Occipital lobe (tissue), 3 donors: ENCODE measurements at places on chromosomes 5 and 9.

- no peak for DNase-seq
Measured at GRCh38 chr9:32906213-32906612, 95.2 kb downstream of the APTX start.

GRCh38 chr5:25119650-25120049, 474.9 kb upstream of the CDH10 start:
- DNase-seq, result no peak

DNA sequence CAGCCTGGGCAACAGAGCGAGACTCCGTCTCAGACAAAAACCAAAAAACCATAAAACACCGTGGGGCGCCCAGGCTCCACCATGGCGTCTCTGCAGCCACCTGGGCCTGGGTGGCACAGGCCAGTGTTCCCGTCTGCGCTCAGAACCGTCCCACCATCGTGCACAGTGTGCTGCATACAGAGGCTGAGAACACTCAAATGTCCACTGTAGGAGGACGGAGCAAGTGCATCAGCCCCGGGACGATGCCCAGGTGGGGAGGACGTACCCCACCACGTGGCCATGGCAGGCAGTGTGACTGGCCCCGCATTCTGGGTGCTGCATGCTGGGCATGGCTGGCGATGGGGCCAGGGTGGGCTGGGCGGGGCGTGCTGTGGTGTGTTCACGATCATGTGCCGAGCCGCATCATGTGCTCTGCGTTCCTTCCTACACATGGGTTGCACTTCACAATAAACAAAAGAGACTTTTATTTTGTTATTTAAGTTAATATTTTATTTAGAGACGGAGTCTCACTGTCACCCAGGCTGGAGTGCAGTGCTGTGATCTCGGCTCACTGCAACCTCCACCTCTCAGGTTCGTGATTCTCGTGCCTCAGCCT, 37.8 kb downstream of the EXD3 start:
- no peak for DNase-seq

GRCh38 chr5:9498541-9499497, 47.1 kb downstream of the SEMA5A start:
- DNase-seq, result no peak

DNA sequence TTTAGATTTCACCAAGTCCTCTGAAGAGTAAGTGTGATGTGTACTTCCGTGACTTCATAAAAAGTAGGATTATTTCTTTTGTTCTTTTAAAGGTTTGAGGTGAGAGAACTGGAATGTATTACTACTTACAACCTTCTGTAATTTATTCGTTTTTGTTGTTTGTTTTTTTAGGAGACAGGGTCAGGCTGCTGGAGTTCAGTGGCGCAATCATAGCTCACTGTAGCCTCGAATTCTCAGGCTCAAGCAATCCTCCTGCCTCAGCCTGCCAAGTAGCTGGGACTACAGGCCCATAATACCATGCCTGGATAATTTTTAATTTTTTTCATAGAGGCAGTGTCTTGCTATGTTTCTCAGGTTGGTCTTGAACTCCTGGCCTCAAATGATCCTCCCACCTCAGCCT, 68.3 kb upstream of the RETREG1 start:
- DNase-seq, result no peak

GRCh38 chr5:8508231-8508630, 639.3 kb downstream of the MTRR start:
- no peak for DNase-seq

- no peak for DNase-seq
Measured at GRCh38 chr9:121626012-121626411, 25.4 kb upstream of the DAB2IP start.

DNA sequence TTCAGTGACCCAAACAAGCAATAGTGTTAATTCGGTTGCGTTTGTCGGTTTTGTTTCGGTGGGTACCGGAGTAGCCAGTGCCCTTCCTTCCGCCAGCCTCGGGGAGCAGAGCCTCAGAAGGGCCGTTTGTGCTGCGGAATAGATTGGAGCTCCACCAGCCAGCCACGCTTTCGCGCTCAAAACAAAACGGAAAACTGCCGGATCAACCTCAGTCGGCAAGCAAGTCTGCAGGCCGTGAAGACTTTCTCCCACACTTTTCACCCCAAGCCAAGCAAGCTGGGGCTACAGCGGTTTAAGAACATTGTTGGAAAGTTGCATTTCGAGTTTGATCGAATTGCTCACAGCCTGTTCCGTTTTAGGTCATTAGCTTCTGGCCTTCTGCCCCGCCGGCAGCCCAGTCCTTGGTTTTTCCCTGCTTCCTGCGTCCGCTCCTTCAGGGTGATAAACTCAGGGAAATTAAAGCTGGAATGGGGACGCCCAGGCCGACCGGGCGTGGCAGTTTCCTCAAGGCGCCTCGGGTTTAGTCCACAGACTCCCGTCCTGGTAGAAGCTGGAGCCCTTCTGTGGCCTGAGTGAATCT, 803 bp upstream of the CCNO start:
- no peak for DNase-seq

- no peak for DNase-seq
Measured at GRCh38 chr5:78291687-78292086, 2.8 kb downstream of the AP3B1 start.

GRCh38 chr5:133397348-133397747, 215.0 kb downstream of the FSTL4 start:
- no peak for DNase-seq

DNA sequence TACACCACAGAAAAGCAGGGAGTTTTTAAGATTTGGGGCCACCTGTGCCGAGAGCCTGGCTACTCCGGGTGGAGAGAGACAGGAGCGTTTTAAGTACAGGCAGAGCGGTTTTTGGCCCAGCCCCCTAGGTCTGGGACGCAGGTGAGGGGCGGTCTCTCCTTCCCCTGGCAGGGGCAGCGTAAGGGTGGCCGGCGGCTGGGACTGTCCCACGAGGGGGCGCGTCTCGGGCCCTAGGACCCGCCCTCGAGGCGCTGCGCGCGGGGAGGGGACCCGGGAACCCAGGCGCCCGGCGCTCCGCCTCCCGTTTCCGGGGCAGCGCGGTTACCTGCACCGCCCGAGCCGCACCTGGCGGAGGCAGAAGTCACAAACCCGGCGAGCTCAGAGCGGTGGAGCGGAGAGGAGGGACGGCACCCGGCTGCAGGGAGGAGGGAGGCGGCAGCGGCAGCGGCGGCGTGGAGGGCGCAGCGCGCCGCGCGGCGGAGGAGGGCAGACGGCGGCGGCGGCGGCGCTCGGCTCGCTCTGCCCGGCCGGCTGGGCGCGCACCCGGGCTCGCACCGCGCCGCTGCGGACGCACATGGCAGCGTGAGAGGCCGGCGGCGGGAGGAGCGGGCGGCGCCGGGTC, at the start of gene WWC1:
Gene WWC1 (plus strand): TSS at position 304 of the 622 bp plus-strand sequence. CDS start 508 bp downstream, outside the sequence.
- DNase-seq, result peak; percentile 27

DNA sequence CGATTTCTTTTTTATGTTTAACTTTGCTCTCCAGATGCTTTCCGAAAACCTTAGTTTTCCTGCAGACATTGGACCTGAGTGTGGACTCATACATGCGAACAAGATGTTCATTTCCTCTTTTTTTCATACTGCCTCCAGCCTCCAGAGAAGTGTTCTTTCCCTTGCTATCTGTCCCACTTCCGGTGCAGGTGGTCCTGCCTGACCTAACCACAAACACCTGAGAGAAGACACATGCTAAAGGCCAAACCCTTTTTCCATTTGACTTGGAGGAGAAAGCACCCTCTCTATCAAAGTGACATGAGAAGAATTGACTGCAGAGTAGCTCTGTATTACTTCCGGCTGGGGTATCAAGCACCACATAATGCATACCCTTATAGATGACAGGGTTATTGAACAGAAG, 334.0 kb downstream of the ARHGEF28 start:
- no peak for DNase-seq

DNA sequence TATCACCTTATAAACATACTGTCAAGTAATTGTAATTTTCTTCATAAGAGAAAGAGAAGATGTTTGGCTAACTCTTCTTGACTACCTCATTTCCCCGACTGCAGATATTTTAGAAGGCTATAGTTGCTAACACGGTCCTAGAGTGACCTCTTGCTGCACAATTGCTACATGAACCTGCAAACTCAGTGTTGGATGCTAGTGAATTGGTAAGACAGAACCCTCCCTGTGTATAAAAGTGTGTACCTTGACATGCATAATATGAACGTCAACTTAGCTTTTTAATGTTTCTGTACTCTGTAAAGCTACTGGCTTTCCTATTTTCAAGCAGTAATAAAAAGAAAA, 46.7 kb upstream of the CER1 start:
- DNase-seq, result no peak

GRCh38 chr5:172209714-172210113, 15.7 kb downstream of the EFCAB9 start:
- DNase-seq, result no peak

DNA sequence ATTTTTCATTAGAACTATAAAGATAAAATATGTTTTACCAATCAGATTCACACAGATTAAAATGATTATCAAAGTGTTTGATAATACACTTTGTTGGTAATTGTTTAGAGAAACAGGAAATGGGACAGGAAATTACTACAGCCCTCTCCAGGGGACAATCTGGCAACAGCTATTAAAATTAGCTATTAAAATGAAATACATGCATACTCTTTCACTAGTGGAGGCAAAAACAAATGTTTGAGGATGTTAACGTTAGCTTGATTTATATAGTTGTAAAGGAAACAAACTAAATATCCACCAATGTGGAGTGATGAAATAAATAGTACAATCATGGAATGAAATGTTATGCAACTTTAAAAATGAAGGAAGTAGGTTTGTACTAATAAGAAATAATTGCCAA, 53.7 kb downstream of the TARS1 start:
- no peak for DNase-seq

DNA sequence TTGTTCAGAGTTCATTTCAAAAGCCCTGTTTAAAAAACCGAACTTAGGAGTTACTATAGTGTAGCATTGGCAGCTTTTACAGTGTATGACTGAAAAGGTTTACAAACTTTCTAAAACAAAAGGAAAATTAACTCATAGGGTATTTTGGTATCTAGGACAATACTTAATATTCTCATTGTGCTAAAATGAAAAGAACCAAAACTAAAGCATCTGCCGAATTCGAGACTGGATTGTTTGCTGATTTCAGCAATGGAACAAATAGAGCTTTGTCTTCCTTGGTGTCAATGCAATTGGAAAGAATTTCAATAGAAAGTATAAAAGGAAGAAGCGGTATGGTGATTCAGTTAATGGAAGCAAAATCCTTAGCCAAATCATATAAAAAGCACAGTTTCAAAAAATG, 254.1 kb downstream of the SLF1 start:
- no peak for DNase-seq

DNA sequence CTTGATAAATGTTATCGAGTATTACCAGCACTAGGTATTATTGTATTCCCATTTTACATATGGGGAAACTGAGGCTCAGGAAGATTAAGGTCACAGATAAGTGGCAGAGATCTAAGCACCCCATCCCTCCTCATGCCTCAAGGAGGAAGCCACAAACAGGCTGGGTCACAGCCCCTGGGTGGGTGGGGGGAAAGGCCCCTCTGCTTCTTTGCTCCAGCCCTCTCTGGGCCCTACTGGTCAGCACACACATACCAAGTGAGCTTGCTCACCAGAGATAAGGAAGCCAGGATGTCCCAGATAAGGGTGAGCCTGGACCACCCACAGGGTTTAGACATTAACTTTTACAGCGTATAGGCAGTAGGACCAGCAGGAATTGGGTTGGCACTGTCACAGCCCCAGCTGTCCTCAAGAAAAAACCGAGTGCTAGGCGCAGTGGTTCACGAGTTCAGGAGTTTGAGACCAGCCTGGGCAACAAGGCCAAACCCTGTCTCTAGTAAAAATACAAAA, 45.3 kb downstream of the STK10 start:
- DNase-seq, result no peak

- DNase-seq, result no peak
Measured at GRCh38 chr9:93422977-93423616, 28.4 kb upstream of the FAM120A start.

DNA sequence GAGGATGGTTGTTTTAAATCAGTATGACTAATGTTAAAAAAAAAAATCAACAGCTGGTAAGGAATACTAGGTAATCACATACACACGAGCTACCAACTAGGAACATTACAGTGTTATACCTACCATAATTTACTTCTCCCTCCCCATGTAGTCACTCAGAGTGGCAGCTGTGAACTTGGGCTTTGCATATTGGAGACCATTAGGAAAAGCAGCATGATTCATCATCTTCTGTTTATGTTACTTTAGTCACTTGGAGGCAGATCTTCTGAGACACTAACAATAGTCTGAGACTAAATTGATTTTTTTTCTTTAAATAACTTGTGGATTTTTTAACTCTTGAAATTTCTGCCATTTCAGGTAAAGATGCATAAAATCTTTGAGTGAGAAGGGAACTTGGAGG, 141.5 kb upstream of the NR4A3 start:
- DNase-seq, result no peak

GRCh38 chr9:36249189-36249588, 9.1 kb downstream of the GNE start:
- DNase-seq, result no peak

GRCh38 chr5:166497496-166498104, 1793.8 kb upstream of the WWC1 start:
- no peak for DNase-seq

- no peak for DNase-seq
Measured at GRCh38 chr5:57276353-57276752, 102.5 kb downstream of the GPBP1 start.

DNA sequence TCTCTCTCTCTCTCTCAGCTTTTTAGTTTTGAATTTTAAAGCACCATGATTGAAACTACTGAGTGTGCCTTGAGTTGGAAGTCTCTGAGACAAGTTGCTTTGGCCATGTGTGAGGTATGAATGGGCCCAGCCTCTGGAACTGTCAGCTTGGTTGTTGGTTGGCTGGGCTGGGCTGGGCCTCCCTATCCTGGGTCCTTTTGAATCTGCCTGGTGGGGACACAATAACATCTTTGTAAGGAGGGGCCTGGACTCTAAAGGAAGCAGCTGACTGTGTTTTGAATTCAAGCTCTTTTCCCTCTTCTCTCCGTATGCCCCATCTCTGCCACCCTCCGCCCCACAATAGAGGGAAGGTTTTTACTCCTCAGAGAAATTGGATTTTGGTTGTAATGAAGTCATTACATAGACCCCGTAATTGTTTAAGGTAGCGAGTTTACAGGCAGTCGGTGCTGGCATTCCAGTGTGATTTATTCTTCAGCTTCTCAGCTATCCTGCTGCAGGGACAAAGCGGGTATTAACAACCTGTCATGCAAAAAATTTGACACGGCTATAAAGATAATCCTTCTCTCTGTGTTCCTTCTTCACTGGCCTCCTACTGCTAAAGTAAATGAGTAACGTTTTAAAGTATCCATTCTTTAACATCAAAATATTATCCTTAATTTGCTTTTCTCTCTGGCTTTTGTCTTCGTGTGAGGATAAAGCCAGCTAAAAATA, 105.4 kb downstream of the DAPK1 start:
- no peak for DNase-seq

DNA sequence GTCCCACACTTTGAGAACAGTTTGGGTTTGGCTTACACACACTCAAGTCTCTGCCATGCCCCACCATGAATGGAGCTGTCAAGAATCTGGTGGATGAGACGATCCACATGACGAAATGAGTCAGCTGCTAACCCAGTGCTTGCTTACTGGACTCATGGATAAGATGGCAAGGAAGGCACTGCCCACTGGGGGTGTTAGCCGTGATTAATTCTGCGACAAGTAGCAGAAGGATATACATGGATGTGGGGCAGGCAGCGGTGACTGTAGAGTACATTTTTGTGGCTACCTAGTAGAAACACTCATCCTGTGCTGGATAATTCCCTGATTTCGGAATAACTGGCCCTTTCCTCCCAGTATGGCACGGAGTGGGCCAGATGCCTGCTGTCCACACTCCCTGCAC, 77.5 kb downstream of the SPATA31C2 start:
- DNase-seq, result no peak
